Cortex of kidney (tissue), 1 donor: ENCODE measurements at places on chromosomes 12 and 14.

DNA sequence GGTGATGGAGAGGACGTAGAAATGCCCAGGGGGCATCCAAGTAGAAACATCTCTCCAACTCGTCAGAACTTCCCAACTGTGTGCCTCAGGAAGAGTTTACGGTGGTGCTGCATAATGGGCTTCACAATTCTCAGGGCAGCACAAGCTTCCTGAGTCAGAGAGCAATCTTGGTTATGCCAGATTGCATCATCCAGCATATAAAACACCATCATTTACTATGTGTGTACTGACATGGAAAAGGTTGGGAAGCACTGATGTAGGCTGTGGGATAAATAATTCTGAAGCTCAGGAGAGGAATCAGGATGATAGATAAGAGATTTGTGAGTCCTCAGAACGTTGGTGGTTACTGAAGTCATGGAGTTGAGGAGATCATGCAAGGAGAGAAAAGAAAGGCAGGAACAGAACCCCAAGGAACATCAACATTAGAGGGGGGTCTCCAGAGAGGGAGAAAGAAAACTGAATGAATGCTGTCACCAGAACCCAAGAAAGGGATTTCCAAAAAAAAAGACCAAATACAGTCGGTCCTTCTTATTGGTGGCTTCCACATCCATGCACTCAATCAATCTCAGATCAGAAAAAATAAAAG lies 4.7 kb upstream of the NCKAP5L start:
- DNase-seq = no peak

GRCh38 chr14:55654243-55654642 lies 74.2 kb downstream of the KTN1 start:
- DNase-seq = no peak

- DNase-seq = no peak
Observed at GRCh38 chr14:106883218-106883692, 1356.9 kb downstream of the TMEM121 start.

- DNase-seq = no peak
Observed at GRCh38 chr12:115859231-115859630, 418.3 kb downstream of the MED13L start.

DNA sequence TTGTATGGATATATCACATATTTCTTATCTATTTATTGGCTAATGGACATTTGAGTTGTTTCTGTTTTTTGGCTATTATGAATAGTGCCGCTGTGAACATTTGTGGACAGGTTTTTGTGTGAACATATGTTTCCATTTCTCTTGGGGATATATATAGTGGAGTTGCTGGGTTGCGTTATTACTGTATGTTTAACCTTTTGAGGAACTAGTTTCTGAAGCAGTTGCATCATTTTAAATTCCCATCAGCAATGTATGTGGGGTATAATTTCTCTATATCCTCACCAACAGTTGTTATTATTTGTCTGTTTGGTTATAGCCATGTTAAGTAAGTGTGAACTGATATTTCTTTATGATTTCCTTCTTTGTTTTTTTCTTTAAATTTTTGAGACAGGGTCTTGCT lies 10.7 kb downstream of the TCTN2 start:
- DNase-seq = no peak

- no peak for DNase-seq
Observed at GRCh38 chr12:114241973-114242434, 163.9 kb downstream of the TBX5 start.

DNA sequence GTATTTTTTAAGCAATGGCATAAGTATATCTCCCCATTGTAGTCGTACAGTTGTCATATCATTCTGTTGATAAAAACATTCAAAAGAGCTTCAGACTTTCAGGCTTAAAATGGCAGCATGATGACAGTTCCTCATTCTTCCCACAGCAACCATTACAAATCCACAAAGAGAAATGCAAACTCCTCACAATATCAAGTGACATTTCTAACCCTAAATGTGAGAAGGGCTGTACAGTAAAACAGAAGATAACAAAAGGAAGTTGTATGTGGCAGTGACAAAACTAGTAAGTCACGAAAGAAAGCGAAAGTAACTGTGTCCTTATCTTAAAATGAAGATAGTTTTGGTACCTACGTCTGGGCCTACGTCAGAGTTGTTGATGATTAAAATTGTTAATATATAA lies 46.7 kb downstream of the GXYLT1 start:
- no peak for DNase-seq

DNA sequence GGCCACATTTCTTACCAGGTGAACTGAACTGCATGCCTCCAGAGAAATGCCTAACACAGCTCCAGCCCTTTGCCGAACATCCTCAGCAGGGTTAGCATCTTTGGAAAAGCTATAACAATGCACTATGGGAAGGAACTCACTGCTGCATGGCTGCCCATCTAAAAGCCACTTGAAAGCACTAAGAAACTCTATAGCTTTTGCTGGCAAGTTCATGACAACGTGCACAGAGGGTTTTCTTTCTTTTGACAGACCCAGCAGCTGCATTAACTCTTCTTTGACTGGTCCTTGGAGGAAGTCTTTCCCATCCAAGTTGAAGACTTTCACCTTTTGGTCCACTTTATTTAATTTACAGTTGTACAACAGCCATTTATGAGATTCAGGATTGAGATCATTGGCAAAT lies 5.3 kb downstream of the TRMT5 start:
- no peak for DNase-seq

DNA sequence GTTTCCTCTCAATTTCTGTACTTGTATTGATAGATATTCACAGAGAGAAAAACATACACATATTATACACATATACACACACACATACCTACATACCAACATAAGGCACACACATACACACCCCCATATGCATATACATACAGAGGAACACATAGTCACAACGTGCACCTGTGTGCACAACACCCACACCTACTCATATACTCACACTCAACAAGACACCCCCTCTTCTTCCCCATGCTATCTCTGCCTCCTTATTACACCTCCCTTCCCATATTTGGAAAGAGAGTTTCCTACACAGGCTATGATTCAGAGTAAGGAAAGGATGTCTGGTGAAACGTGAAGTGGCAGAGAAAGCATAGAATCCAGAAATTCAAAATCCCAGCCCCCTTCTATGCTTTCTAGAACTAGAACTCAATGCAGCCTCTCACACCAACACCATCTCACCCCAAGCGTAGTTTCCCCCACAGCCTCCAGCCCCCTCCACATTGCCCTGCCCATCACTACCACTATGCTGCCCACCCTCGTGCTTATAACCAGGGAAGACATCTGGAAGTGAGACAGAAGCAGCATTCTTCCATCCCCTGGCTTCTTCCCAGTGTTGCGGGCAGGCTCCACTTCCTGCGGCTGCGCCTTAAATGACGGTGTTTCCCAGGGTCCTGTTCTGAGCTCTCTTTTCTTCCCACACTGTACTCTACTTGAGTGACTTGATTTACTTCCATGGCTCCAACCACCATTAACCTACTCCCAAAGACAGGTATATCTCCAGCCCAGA lies 2.4 kb downstream of the RNASE8 start:
- DNase-seq = no peak

- DNase-seq = no peak
Observed at GRCh38 chr12:131573631-131574394, 137.1 kb upstream of the SFSWAP start.

GRCh38 chr12:57470286-57470969 lies 9.2 kb downstream of the ARHGAP9 start:
- DNase-seq = no peak

DNA sequence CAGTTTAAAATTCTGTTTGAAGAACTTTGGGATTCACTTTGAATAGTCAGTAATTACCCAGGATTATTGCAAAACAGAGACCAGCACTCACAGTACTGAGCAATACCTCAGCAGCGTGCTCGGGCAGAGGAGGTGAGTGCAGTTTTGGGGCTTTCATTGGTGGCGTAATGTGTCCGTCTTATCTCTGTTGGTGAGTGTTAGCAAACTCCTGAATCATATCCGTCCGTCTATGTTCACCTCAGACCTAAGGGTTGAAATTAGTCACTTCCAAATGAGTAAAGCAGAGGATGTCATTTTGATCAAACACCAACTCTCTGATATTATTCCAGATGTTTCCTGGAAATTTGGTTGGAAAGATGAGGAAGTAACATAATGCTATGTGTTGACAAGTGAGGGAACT lies 82.8 kb downstream of the BORCS5 start:
- no peak for DNase-seq

DNA sequence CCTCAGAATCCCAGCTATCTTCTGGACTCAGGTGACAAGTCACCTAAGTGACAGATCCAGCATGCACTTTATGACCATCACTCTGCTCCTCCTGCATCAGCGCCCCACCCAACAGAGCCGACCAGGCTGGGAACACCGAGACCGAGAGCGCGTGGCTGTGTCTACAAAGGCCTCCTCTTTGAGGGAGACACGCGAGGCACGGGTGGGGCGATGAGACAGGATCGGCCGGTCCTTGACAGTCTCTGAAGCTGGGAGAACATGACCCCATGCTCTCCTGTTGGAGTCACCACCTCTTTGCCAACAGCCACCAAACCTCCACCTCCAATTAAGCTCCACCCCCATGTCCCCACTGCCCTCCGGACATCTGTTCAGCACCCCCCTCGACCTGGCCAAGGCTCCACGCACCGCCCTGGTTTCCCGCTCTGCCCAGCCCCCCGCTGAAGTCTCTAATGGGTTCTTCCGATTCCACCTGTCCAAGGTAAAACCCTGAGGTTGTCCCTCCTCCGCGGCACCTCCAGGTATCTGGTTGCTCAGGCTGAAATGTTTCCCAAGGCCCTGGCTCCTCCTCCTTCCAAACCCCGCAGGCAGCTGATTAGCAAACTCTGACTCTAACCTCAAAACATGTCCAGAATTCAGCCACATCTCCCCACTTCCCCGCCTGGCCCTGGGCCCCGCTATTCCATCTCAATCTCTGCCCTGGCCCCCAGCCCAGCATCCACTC lies 31.5 kb downstream of the HSP90AA1 start:
- DNase-seq = no peak

DNA sequence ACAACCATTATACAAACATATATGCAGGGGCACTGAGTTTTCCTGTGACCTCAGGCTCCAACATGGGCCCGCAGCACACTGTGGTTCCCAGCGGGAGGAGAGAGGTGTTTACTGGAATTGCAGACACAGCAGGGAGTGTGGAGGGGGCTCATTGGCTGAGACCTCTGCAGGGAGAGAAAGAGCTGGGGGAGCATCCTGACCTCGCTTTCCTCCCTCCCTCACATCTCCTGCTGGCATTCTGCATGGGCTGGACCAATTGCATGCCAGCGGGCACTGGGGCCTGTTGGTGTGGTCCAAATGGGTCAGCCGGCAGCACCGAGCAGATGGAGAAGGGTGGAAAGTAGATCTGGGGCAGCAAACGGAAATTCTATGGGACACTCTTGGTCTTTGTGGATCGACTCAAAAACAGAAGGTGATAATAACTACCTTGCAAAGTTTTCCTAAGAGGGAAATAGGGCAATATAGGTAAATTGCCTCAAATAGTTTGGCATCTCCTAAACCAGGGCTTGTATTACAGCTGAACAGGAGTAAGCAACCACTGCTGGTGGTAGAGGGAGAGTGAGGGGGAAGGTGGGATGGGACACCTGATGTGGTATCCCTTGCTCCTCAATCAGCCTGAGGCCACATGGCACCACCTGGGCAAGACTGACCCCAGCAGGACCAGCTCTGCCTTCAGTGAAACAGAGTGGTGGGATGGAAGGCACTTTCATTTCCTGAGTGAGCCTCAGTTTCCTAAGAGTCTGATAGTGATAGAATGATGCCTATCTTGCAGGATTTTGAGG lies 86.9 kb downstream of the NTF3 start:
- no peak for DNase-seq

DNA sequence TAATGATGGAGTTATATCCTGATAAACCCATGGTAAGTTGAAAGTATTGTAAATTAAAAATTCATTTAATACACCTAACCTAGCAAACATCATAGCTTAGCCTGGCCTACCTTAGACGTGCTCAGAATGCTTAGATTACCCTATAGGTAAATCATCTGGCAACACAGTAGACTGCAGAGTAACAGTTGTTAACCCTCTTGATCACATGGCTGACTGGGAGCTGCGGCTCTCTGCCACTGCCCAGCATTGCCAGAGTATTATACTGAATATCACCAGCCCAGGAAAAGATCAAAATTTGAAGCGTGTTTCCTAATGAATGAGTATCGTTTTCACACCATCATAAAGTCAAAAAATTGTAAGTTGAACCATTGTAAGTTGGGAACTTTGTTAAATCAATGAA lies 17.8 kb upstream of the TMPRSS12 start:
- no peak for DNase-seq

DNA sequence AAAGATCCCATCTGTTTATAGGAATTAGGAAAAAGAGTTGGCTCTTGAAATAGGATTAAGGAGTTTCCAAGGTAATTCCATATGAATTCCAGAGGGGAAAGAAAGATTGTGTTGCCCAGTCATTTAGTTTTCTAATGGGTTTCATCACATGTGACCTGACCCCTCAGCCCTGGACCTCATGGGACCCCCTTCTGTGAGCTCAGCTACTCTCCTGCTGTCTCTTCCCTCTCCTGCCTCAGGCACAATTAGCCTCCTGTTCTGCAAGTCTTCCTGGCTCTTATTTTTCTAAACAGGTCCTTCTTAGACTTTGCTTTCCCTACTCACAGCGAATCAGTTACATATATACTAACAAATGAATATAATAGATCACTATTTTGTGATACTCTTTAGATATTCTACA lies 237.7 kb downstream of the TRHDE start:
- no peak for DNase-seq

DNA sequence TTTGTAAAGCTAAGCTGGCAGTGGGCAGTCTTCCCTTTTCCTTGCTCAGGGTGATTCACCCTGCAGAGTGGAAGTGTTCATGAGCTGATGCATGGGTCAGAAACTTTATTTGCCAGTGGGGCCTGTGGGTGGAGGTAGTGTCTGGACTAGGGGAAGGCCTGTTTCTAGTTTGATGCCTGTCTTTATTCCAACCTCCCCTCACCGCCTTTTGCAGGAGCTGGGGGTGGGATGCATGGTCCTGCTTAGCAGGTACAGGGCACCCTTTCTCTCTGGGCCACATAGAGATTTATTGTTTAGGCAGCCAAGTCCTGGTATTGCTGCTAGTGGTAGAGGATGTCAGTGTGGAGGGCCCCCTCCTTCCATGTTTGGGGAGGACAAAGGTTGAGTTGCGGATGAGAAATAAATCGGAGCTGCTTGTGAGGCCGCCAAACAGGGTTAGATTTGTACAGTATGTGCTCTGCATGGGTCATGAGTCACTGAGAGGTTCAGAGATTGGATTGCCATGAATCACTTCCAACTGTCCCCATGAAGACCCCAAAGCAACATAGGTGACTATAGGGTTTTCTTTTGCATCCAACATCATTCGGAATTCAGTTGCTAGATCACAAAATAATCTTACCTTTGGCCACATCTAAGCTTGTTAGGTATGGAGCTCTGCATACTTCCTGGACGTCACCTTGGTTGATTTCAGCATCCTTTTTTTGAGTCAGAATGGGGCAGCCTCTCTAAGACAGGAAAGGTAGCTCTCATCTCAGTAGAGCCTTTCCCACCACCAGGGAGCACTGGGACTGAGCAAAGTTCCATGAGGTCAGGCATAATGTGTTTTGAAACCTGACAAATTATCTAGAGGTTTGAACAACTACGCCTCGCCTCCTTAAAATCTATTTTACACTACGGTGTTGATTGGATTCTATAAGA lies 8.8 kb downstream of the SMOC1 start:
- DNase-seq = no peak

GRCh38 chr12:52156757-52157565 lies 34.9 kb downstream of the KRT80 start:
- no peak for DNase-seq
